Fibroblast of skin of scalp (primary cell): ENCODE measurements at places on chromosomes 11 and 22.
A peak's percentile ranks its signal among the peaks of the same experiment; 100 is the strongest.

DNA sequence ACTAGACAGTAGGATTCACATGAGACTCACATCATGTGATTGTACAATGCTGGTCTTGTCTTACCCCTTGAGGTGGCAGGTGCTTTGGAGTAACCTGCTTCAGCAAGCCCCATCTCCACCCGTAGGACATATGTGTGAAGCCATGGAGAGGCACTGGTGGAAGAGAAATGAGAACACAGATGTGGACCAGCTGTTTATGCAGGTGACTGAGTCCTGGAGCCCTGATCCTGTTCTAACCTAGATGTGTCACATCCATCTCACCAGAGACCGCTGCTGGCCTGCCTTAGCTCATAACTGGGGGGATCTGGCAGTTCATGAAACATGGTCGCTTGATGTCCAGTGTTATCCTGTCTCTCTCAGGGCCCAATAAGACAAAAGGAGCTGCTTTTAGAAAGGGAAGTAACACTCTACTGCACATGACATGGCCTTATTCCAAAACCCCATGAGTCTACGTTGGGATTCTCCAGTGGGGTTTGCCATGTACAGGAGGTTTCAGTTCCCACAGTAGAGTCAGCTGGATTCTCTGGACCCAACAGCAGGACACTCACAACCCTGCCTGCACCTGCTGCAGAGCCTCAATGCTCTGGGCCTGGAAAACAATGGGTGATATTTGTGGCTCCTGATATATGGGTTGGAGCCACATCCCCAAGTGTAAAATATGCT is 62.0 kb downstream of the GGTLC2 start:
- no peak for DNase-seq

GRCh38 chr11:134242376-134242775 is 10.8 kb downstream of the THYN1 start:
- DNase-seq, result no peak

- no peak for DNase-seq
Observed at GRCh38 chr22:47452184-47452583, 689.7 kb downstream of the TBC1D22A start.

- peak; percentile 70 for DNase-seq
Observed at GRCh38 chr11:72091292-72091691, 10.6 kb downstream of the LRRC51 start.

DNA sequence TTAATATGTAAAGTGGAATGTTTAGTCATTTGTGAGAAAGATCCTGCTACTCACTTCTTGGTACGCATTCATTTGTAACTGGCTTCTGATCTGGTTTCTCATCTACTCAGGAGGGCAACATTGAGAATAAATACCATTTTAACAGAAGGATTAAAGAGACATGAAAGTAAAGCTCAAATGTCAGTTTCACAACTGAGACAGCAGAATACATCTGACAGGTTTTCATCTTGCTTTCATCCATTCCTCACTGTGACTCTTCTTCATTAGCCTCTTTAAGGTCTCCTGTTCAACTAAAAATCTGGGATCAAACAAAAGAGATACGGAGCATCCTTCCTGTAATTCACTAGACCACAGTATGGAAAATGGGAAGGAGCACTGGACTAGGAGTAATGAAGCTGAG is 31.4 kb upstream of the CCDC89 start:
- no peak for DNase-seq

DNA sequence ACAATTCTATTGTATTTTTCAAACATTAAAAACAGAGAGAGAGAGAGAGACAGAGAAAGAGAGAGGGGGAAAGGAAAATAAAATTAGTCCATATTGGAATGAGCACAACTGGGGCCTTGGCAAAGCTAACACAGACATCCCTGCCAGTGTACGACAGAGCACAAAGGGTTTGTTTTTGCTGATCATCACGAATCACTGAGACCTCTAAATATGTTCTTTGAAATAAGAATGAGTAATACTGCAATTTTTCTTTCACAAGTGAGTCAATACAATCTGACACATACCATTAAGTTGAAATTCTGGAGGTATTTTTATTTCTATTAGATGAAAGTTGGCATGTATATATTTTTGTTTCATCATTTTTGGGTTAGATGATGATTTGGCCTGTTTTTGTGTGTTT is 27.0 kb upstream of the LRRC4C start:
- DNase-seq, result peak; percentile 55

DNA sequence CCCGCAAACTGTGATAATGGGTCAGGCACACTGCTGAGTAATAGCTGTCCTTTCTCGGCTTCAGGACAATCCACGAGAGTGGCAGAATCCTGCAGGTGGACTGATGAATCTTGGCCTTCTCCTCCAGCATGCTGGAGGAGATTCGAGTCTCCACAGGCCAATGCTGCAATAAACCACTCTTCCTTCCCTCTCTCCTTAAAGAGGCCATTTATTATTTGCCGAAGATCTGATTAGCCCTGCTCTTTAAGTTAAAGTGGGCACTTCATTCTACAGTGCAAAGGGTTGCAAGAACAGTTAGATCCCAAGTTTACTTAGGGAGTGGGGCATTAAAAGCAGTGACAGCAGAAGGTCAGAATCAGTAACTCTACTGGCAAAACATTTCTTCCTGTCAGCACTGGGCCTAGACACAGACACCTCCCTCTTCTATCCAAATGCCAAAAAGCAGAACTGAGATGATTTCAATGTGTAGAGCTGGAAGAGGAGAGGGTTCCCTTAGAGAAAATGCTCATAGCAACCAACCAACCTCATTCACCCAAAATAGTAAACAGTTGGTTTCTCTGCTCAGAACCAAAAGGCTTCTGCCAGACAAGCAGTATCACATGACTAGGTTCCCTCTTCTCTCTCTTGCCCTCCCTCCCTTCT is 121.7 kb downstream of the SGSM3 start:
- DNase-seq, result no peak

GRCh38 chr11:82858556-82859091 is 41.6 kb downstream of the PRCP start:
- peak; percentile 82 for DNase-seq

DNA sequence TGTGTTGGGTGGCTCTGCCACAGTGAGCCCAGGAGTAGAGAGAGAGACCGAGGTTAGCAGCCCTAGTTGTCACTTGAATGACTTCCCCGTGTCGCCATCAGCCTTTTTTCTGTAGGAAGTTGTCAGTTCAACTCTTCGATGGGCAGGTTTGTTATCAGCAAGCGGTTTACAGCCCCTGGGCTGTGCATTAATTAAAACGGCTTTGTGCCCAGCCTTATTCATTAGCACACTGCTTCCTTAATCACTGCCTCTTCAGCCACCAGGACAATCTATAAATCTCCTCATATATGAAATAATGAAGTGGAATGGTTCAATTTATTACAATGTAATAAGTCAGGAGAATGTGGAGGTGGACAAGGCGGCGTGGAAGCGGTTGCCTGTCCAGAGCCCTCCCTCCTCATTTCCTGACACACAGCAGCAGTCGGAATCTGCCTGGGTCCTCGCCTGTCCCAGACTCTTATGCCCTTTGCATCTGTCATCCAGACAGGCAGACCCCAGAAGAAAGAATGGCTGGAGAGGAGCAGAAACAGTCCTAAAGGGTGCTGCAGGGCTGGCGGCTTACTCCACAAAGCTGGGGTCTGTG is 122.4 kb upstream of the OPCML start:
- no peak for DNase-seq

GRCh38 chr11:122714004-122714403 is 58.5 kb downstream of the UBASH3B start:
- DNase-seq, result no peak

- no peak for DNase-seq
Observed at GRCh38 chr11:2917842-2918490, 11.3 kb downstream of the PHLDA2 start.

GRCh38 chr11:134598368-134598767 is 186.3 kb upstream of the B3GAT1 start:
- DNase-seq, result no peak

DNA sequence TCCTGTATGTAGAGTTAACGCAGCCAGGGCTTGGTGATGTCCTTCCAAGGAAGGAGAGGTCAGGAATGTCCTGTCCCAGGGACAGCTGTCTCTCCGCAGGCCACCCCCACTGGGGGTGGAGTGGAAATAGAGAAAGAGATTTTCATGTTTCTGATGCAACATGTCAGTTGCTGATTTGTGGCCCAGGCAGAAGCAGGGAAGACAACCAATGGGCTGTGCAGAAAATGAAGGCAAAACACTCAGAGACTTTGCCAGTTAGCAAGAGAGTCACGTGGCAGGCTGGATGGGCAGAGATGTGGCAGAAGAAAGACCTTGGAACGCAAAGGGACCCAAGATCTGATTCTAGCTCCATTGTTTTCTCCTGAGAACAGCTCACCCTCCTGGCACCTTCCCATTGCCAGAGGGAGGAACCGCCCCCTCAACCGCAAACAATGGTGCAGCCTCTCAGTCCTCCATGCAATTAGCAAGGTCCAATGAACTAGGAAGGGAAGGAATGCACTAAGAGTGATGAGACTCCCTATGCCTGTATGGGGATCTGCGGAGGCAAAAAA is 71.0 kb downstream of the SYN3 start:
- peak; percentile 71 for DNase-seq

DNA sequence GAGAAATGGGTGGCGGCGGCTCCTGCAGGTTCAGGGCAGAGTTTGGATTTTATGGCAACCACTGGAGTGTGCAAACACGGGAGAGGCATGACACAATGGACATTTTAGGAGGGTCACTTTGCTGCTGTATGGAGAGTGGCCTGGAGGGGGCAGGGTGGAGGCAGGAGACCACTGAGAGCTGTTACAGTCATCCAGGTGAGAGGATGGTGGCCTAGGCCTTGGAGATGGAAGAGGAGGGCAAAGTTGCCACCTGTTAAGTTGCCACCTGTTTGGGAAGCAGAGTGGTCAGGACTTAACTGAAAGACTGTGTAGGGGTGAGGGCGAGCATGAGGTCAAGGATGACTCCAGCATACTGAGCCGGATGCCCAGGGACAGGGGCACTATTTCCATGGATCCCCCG is 2.3 kb upstream of the RAD9A start:
- no peak for DNase-seq

- DNase-seq, result no peak
Observed at GRCh38 chr11:1039481-1040427, 3.2 kb upstream of the MUC6 start.

DNA sequence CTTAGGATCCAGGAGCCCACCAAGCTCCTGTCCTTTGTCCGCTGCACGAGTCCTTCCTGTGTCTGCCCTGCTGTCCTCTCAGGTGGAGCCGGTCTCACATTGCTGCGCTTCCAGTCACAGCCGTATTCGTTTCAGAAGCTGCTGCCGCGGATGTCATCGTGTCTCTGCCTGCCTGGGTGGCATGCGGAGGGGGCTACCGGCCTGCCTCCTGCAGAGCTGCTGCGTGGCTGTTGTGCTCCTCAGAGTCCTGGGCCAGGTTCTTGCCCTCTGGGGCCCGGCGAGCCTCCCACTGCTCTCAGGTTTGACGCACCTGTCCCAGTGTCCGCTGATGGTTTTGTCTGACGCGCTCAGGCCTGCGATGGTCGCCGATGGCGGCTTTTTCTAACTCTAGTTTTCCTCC is 254.2 kb downstream of the TBC1D22A start:
- no peak for DNase-seq

DNA sequence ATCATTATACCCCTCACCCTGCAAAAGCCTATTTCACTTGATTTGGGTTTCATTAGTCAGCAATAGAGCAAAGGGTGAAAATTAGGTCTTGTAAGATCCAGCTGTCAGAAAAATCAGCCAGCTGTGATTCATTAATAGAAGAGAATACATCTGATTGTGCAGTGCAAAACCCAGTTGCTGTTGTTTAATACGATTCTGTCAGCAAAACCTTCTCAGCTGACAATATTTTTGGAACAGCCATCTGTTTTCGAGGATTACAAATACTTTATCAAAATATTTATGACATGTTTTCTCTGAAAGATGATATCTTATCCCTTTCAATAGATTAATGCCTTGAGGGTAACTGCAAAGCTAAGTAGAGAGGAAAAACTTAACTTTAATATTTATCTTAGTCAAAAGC is 1354.0 kb upstream of the RAG2 start:
- peak; percentile 4 for DNase-seq

- no peak for DNase-seq
Observed at GRCh38 chr11:66371627-66372415, at the start of gene SLC29A2. Gene SLC29A2 (minus strand): TSS chr11:66371760. CDS start chr11:66371591, 169 bp downstream.

DNA sequence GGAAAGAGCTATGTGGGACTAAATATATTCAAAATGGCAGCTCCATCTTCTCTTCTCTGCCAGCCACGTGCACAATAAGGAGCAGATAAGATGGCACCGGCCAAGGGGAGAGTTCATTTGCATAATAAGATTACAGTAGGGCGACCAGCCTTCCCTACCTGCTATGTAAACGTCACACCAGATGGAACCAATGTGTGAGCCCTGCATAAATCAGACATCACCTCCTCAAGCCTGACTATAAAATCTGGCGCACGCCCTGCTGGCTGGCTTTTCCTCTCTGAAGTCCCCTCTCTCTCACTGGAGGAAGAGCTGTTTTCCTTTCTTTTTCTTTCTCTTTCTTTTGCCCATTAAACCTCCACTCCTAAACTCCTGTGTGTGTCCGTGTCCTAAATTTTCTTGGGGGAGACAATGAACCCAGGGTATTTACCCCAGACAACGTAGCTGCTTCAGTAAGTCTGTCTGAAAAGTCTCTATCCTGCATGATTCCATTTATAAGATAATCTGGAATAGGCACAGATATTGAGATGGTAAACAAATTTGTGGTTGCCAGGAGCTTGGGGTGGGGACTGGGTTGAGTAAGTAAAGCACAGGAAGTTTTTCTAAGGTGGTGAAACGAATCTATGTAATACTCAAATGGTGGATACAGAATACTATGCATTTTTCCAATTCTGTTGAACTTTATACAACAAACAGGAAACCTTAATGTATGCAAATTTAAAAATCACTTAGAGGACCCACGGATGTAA is 670.0 kb upstream of the KIRREL3 start:
- no peak for DNase-seq

DNA sequence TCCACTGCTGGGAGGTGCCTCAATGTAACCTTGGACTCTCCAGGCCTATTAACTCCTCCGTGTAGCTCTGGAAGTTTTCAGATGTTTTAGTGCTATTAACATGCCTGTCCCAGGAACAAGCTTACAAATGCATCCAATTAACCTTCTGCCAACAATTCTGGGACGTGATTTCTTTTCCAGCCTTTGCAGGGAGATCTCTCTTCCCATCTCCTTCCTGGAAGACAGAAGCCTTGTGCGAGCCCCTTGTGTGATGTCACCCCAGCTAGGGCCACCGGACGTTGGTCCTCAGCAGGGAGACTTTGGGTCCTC is 47.7 kb upstream of the SYT7 start:
- DNase-seq, result no peak

DNA sequence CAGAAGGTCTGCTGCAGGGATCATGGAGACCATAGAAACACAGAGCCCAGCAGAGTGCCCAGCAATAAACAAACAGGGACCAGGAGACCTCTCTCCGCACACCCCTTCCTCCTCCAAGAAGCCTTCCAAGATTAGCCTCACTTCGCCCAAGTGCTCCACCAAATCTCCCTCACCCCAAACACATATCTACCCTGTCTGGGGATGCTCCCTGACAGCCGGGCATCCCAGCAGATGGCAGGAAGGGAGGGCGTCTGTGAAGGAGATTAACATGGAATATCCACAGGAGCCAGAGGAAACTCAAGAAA is 26.5 kb downstream of the ARAP1 start:
- no peak for DNase-seq
